Activated gamma-delta T cell (primary cell): ENCODE measurements at places on chromosomes 5 and 9.

- DNase-seq: no peak
Measured at GRCh38 chr5:57432876-57433275, 49.7 kb downstream of the ACTBL2 start.

GRCh38 chr9:2043243-2043642 is 28.1 kb downstream of the SMARCA2 start:
- DNase-seq: no peak

- DNase-seq: no peak
Measured at GRCh38 chr9:99169086-99169485, 52.7 kb downstream of the ALG2 start.

DNA sequence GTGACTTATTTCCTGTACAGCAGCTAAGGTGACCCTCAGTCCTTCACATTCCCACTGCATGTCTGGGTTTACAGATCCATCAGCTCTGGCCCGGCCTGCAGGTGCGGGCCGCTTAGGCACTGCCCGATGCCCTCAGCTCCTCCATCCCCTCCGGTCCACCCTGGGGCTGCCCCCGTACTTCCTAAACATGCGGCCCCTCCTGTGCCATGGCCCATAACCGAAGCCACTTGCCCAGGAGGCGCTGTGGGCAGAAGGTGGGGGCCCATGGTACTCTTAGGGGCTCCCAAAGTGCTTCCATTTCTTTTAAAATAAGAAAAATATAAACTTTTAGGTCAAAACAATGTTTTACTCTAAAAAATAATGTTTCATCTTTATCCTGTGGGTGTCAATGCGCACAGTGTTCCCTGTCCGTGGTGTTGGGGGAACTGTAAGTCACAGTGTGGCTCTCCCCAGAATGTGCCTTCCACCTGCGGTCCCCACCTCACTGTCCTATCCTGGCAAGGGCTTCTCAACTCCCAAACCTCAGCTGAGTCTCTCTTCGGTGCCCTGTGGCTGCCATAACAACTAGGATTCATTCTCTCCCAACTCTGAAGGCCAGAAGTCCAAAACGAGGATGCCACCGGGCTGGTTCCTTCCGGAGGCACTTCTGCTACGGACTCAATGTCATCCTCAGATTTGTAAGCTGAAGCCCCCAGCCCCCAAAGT is 132.7 kb upstream of the LPCAT1 start:
- DNase-seq: no peak

DNA sequence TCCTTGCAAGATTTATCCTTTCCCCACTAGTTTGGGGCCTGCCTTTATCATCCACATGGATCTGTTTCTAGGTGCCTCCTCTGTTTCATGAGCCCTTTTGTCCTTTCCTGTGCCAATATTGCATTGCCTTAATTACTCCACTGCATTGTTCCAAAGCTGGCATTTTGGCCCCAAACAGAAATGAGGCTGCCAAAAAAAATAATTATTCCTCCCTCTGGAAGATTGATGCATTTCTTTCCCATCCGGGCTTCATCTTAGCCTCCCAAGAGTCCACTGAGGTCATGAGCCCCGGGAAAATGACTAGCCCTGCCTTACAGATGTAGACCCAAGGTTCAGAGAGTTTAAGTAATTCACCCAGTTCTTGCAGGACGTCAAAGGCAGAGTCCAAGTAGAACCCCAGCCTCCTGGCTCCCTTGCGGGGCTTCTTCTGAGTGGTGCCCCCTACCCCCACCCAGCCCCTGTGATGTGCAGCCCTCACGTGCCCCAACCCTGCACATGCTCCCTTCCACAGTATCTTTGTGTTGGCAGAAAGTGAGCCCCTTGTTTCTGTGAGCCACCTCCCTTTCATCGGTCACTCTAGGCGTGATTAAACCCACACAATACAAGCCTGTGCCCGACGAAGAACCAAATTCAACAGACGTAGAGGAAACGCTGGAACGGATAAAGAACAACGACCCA is 62.1 kb downstream of the TMOD1 start:
- no peak for DNase-seq

GRCh38 chr9:115786321-115786720 is 367.3 kb upstream of the PAPPA start:
- DNase-seq: no peak

DNA sequence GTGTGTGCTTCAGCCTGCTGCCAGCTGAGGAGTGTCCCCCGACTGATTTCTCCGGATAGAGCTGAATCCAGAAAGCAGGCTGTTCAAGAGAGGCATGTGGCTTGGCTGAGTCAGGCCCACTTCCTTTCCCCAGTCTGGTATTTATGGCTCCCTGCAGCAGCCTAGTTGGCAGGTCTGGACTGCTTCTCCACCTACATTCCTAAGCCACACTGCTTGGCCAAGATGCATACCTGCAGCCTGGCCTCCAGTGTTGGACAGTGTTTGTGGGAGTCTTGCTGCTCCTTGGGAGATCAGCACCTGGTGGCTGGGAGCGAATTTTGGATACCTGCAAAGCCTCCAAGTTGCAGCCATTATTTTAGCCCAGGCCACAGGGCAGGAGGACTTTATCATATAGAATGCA is 670.8 kb downstream of the ACTL7B start:
- DNase-seq: no peak

GRCh38 chr9:125639057-125639456 is 68.0 kb downstream of the MAPKAP1 start:
- no peak for DNase-seq

GRCh38 chr5:107320846-107321245 is 349.9 kb downstream of the EFNA5 start:
- no peak for DNase-seq

GRCh38 chr9:129587487-129588262 is 33.2 kb downstream of the C9orf50 start:
- DNase-seq: no peak

DNA sequence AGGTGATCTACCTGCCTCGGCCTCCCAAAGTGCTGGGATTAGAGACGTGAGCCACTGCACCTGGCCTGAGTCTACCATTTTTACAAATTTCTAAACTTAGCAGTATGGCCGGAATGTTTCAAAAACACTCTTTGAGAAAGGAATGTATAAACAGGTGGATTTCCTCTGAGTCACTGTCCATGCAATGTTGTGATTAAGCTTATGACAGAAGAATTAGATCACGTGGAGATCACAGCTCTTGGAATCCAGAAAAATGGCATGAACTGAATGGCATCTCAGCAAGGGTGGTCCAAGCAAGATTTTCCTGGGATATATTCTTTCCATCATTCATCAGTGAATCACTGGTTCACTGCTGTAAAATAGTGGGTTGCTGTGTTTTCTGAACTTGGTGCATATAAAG is 865.0 kb downstream of the PTPRD start:
- no peak for DNase-seq

- DNase-seq: no peak
Measured at GRCh38 chr5:3348576-3349535, 246.8 kb upstream of the IRX1 start.

DNA sequence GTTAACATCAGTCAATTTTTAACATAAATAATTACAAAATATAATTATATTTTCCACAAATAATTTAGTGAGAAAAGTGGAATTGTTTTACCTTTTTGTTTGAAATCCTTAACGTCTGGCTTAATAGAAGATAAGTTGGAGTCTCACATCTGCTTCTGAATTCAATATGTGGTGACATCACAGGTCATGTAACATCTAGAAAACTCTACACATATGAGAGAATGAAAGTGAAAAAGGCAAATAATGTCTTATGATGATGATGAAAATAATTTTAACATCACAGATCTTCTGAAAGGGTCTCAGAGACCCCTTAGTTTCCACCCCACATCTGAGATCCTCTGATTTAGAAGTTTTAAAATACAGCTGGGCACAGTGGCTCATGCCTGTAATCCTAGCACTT is 81.5 kb downstream of the PRKACG start:
- DNase-seq: no peak

GRCh38 chr5:113387844-113388243 is 46.9 kb downstream of the TSSK1B start:
- no peak for DNase-seq
